CD4-positive, alpha-beta T cell treated with Interleukin-17A for 4 hours (primary cell): ENCODE measurements at places on chromosomes 6 and 20.

- DNase-seq, result no peak
Observed at GRCh38 chr6:51855310-51856082, 231.9 kb downstream of the PKHD1 start.

DNA sequence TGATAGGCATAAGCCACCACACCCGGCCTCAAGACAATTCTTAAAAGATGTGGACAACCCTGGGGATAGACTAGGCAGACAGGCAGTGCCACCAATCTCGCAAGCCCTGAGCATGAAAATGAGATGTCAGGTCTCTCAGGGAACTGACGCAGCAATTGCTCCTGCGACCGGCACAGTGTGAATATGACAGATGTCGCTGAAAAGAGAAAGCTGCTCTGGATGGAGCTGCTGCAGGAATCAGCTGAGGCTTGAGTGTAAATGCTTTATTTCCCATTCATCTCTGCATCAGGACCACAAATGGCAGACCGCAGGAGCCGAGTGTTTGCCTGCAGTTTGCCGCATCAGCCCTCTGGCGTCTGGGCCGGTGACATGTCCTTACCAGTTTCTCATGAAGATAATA is 68.4 kb downstream of the TFAP2C start:
- no peak for DNase-seq

- DNase-seq, result no peak
Observed at GRCh38 chr6:52566853-52567279, 10.0 kb downstream of the TRAM2 start.

- DNase-seq, result peak; percentile 56
Observed at GRCh38 chr6:36692220-36692619, 5.4 kb upstream of the RAB44 start.

DNA sequence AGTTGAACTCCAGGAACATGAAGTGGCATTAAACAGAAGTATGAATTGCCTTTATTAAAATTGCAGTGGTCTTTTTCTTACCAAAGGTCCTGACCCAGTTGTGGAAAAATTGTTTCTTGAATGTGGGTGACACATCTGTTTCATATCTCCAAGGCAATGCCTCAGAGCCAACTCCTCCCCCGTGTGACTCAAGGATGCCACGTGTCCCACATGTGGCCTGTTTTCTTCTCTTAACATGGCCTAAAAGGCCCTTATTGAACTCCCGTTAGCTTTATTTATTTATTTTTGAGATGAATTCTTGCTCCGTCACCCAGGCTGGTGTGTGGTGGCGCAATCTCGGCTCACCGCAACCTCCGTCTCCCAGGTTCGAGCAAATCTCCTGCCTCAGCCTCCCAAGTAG is 128.4 kb upstream of the ESR1 start:
- DNase-seq, result no peak

DNA sequence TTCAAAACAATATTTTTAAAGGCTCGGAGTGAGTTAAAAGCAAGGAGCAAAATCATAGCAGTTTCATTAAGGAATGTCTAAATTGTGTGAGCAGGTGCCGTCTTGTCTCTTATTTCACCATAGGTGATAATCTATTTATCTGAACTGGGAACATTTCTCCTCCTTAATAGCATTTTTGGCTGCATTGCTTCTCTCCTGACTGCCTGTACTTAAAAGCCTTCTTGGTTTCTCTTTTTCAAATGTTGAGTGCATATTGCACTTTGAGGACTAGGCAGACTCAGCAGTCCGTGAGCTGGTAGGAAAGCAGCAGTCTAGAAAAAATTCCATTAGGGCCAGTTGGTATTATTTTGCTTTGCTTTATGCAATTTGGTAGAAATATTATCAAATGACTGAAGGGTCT is 645.9 kb downstream of the GRIK2 start:
- DNase-seq, result no peak

DNA sequence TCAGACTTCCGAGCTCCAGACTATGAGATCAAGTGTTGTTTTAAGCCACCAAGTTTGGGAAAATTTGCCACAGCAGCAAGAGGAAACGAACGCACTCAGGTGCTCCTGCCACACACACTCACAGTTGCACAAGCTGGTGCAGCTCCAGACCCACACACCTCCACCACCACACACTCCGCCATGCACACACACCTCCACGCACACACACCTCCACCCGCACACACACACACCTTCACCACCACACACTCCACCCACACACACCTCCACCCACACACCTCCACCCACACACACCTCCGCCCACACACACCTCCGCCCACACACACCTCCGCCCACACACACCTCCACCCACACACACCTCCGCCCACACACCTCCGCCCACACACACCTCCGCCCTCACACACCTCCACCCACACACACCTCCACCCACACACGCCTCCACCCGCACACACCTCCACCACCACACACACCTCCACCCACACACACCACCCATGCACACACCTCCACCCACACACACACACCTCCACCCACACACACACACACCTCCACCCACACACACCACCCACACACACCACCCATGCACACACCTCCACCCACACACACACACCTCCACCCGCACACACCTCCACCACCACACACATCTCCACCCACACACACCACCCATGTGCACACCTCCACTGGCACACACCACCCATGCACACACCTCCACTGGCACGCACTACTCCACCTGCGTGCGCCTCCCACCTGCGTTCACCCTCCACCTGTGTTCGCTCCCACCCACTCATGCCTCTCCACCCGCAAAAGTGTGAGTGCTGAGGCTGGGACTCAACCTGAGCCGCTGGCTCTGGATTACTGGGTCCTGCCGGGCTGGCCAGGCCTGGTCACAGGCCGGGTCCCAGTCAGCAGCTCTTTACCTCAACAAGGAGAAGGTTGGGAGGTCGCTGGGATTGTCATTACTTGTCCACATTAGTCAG is 175.6 kb downstream of the BMP7 start:
- DNase-seq, result no peak

GRCh38 chr20:5000263-5001173 is 792 bp downstream of the SLC23A2 start:
- DNase-seq, result peak; percentile 42

DNA sequence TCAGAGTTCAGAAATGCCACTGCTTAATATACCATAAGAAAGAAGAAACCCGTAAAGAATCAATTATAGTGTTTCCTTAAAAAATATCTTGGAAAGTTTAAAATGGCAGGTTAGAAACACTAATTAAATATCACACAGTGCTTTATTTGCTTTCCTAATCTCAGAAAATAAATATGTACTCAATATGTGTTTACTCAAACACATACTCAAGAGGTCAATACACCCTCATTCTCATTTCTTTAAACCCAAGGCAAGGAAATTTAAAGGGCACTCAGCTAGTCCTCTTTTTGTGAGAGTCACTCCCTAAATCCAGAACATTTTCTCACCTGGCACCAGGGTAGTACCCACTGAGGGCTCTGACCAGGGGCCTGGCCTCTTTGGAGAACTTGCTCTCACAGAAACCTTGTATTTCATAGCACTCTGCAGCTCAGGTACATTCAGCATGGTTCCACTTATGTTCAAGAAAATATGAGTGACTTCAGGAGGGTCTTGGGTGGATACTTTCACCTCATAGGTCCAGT is 38.2 kb downstream of the ROS1 start:
- DNase-seq, result no peak

GRCh38 chr20:6663751-6664388 is 103.6 kb upstream of the BMP2 start:
- DNase-seq, result no peak

DNA sequence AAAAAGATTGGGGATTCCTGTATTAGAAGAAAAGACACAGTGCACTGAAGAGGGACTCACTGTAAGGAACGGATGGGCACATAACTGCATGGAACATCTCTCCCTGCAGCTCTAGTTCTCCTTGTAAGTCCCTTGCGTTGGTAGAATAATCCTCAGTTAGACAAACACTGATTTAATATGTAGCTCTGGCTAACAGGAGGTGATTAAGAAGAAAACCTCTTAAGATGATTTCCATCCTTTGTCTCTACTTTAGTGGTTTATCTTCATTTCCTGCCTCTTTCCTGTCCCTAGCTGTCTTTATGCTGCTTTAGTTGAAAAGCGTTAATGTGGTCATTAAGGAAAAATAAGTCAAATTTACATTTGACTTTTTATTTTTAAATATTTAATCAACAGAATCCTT is 86.6 kb downstream of the SLC16A10 start:
- no peak for DNase-seq

GRCh38 chr6:110307368-110307767 is 50.8 kb downstream of the METTL24 start:
- DNase-seq, result no peak

DNA sequence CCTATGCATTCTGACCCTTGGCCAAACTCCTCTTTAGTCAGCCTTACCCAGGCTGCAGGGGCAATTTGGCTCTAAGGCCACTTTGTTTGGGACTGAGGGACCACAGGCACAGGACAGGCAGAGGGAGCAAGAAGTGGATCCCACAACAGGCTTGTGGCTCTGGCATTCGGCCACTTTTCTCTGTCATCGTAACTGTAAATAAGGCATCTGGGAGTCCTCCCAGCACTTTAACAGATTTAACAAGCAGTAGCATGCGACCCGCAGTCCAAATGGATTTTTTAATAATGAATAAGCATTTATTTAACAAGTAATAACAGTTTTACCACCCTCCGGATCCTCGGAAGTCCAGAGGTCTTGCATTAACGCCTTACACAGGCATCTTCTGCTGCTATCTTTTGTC is 16.1 kb upstream of the CDH22 start:
- no peak for DNase-seq

DNA sequence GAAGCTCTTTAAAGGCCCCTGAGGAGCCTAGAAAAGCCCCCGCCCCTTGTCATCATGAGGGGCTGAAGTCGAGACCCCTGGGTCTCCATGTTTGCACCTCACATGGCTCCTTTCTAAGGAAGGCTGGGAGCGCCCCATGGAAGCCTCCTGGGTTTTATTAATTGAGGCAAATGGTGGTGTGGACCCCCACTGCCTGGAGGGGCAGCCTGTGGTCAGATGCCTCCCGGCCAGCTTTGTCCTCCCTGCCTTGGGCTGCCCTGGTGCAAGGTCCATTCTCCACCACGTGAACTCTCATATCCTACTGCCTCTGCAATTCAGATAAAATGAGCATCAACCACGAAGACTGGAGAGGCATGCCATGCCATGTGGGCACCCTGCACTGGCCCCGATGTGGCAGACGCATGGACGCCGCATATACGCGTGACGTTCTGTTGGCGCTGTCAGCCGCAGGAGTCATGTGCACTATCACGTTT is 295.5 kb downstream of the TAF4 start:
- DNase-seq, result no peak

DNA sequence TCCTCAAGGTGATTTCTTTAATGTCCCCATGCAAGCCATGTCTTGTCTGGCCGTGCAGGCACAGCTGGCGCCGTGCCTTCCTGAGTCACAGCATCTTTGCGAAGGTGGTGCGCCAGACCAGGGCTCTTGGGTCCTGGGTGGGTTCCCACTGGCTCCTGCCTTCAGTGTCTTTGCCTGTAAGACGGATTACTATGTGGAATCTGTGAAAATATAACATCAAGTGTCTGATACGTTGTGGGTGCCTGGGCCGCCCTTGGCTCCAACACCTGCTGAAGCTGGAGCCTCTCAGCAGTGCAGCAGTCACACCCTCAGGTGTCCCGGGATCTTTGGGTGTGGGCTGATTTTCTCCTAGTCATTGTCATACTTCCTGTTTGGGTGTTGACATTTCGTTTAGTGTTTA is 3.2 kb downstream of the OSBPL2 start:
- no peak for DNase-seq

DNA sequence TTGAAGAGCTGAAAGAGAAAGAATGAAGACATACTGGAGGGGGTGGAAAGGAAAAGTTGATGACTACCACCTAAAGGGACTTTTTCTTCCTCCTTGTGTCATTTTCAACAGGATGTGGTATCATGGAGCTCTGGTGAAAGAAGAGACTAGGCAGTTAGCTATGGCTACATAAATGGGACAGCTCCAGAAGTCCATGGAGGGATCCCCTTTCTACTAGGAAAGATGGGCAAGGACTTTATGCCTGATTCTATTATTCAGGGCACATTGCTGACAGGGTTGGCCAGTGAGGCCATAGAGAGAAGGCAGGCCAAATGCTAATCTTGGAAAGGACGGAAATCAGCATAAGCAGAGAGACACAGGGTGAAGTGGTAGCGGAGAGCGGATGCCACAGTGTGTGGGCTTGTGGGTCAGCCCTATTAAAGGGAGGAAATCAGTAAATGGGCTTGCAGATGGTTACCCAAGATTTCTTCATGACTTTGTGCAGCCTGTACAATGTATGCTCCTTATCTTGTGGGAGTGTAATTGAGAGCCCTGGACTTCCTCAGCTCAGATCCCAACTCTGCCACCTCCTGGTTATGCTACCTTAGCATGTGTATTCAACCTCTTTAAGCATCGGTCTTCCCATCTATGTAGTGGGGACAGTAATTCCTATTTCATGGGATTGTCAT is 77.4 kb upstream of the TMEM170B start:
- no peak for DNase-seq

- DNase-seq, result peak; percentile 65
Observed at GRCh38 chr6:165884813-165885765, 222.0 kb upstream of the PDE10A start.

DNA sequence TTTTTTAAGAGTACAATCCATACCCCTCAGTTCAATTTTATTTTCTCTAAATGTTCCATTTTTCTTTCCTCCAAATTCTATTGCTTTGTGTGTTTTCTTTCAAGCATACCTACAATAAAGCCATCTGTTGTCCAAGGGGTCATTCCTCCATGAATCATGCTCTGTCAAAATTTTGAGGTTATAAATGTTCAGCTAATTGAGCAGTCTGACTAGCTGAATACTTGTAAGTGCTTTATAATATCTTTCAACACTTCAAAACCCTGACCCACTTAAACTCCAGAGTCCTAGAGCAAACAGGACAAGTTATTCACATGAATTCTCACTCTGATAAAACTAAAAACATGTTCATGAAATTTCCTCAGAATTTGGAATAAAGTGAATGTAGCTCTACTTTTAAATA is 33.4 kb upstream of the EYA4 start:
- DNase-seq, result no peak

GRCh38 chr20:35297155-35297554 is 4.9 kb upstream of the FAM83C start:
- no peak for DNase-seq

GRCh38 chr6:87798393-87799278 is 96.6 kb upstream of the AKIRIN2 start:
- no peak for DNase-seq

DNA sequence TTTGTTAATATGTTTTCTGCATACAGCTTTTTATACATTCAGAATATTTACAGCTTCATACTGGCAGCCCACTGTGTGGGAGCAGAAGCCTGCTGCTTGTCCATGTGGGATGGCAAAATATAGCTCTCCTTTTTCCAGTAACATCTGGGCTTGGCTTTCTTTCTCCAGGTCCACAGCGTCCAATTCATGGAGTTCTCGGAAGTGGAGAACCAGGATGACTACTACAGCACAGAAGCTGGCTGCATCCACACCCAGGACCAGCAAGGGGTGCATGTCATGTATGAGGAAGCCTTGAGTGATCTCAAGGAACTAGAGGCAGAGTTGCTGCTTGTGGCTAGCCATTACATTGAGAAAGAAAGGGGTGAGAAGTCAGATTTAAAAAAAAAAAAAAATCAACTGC is 143.1 kb downstream of the CD164 start:
- DNase-seq, result no peak
